Activated T-cell treated with anti-CD3 and anti-CD28 coated beads, Interleukin-2, amount 50 U/mL, for 4 hours (primary cell): ENCODE measurements at places on chromosomes 12 and 14.

DNA sequence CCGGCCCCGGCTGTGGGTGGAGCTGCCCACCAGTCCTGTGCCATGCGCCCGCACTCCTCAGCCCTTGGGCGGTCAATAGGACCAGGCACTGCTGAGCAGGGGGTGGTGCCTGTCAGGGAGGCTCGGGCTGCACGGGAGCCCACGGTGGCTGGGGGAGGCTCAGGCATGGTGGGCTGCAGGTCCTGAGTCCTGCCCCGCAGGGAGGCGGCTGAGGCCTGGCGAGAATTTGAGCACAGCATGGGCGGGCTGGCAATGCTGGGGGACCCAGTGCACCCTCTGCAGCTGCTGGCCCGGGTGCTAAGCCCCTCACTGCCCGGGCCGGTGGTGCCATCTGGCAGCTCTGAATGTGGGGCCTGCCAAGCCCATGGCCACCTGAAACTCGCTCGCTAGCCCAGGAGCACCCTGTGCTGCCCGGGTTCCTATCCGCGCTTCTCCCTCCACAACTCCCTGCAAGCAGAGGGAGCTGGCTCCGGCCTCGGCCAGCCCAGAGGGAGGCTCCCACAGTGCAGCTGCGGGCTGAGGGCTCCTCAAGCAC lies 1371.1 kb downstream of the FSCB start:
- DNase-seq, result no peak

GRCh38 chr12:122646517-122647217 lies 56.5 kb downstream of the HCAR2 start:
- peak; percentile 48 for DNase-seq

DNA sequence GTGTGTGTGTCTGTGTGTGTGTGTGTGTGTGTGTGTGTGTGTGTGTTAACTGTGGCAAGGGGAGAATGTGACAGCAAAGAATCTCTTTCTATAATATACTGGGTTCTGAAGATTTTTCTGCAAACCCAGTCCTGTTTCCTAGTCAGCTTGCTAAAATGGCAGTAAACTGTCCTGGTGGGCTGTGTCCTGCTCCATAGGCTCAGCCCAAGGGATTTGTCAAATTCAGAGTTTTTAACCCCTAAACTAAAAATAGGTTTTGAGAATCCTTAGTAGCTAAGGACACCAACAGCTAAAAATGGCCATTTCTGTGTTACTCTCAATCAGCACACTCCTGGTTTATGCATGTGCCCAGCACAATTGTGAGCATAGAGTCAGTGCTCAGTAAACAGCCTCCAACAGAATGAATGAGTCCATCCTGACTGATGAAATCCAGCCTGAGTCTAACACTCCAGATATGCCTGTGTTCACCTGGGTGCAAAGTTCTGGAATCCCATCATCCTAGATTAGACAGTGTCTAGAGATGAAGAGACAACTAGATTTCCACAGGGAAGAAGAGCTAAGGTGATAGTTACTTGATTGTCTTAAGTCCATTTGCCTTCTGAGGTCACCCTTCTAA lies 192.6 kb downstream of the TTC6 start:
- DNase-seq, result no peak

- DNase-seq, result no peak
These were observed 391.6 kb downstream of the ZFP36L1 start for GRCh38 chr14:68401317-68401716.

- no peak for DNase-seq
These were observed 27.1 kb downstream of the ACTN1 start for GRCh38 chr14:68951800-68952530.

- no peak for DNase-seq
These were observed 28.3 kb upstream of the TEAD4 start for GRCh38 chr12:2930865-2931264.

GRCh38 chr12:11862798-11863197 lies 207.9 kb upstream of the BCL2L14 start:
- no peak for DNase-seq

- no peak for DNase-seq
These were observed 2.5 kb upstream of the PLEKHD1 start for GRCh38 chr14:69481815-69482568.

DNA sequence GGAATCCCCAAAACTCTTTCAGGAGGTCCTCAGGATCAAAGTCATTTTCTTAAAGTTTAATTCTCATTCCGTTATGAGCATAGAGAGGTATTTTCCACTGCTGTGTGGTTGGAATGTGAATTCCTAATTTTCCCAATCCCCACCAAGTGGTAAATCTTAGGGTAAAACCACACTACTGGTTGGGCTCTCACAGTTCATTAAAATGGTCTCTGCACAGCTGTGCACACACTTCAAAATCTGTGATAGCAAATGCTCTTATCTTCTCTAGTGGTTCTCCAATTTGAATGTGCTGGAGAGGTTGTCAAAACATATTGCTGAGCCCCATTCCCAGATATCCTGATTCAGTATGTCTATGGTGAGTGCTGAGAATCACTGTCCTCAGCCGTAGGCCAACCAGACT lies 189.1 kb downstream of the BMP4 start:
- no peak for DNase-seq

DNA sequence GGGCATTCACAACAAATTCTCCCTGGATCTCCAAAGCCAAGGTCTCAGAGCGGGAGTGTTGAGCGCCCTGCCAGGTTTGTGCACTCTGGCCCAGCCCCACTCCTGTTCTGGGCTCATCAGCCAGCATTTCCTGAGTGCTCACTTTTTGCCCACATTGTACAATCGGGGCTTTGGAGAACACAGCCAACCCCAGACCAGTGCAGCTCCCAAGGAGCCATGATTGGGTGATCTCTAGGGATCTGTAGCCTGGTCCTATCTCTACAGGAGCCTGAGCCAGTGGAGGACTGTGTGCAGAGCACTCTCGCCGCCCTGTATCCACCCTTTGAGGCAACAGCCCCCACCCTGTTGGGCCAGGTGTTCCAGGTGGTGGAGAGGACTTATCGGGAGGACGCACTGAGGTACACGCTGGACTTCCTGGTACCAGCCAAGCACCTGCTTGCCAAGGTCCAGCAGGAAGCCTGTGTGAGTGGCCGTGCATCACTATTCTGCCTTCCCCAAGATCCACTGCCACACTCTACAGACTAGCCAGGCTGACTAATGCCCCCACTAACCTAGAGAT lies 2.8 kb downstream of the ARHGEF40 start:
- DNase-seq, result no peak

DNA sequence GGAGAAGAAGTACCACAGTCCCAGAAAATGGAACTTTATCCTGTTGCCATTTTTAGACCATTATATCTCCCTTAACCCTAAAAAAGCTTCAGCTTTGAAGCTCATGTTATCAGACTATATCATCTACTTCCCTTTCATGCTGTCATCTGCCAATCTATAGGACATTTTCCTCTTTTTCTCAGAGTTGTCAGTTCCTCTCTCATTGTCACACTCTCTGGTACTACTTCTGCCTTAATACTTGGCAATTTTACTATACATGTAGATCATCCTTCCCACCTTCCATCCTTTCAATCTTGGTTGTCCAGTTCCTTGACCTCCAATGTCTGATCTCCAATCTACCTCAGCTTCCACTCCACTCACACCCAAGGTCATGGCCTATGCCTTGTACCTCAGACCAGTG lies 57.4 kb downstream of the SLC15A5 start:
- DNase-seq, result no peak

- DNase-seq, result no peak
These were observed 577 bp upstream of the TPCN1 start for GRCh38 chr12:113220593-113221180.

- DNase-seq, result no peak
These were observed 29.6 kb downstream of the BEGAIN start for GRCh38 chr14:100557658-100558057.

- peak; percentile 33 for DNase-seq
These were observed 770 bp downstream of the ABHD4 start for GRCh38 chr14:22598896-22599244.

DNA sequence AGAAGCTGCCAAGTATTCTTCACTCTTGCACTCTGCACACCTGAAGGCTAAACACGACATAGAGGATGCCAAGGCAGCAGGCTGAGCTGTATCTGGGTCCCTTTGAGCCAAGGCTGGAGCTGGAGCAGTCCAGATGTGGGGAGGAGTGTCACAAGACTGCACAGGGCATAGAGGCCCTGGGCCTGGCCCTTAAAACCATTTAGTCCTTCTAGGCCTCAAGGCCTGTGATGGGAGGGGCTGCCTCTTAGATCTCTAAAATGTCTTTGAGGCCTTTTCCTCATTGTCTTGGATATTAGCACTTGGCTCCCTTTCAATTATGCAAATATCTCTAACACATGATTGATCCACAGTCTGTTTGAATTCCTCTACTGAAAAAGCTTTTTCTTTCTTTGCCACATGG lies 28.0 kb upstream of the C14orf132 start:
- DNase-seq, result no peak

DNA sequence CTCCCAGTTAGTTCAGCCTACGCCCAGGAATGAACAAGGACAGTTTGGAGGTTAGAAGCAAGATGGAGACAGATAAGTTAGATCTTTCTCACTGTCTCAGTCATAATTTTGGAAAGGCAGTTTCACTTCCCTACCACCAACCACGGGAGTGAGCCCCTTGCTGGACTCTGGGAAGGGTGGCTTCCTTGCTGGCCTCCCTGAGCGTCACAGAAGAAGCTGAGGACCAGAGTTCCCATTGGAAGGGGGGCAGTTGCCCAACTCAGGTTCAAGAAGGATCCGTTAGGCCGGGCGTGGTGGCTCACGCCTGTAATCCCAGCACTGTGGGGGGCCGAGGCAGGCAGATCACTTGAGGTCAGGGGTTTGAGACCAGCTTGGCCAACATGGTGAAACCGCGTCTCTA lies 106.2 kb upstream of the MAX start:
- no peak for DNase-seq

DNA sequence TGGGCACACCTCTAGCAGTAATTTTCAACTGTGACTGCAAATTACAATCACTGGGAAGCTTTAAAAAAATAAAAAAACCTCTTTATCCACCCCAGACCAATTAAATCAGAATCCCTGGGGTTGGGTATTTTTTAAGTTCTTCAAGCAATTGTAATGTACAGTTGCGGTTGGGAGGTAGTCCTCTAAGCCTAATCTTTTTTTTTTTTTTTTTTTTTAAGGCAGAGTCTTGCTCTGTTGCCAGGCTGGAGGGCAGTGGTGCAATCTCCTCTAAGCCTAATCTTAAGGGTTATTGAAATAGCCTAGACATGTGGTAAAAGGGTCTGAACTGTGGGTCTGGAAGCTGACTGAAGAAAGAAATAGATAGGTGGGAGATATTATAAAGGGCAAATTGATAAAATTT lies 230.5 kb downstream of the AKAP6 start:
- DNase-seq, result no peak

DNA sequence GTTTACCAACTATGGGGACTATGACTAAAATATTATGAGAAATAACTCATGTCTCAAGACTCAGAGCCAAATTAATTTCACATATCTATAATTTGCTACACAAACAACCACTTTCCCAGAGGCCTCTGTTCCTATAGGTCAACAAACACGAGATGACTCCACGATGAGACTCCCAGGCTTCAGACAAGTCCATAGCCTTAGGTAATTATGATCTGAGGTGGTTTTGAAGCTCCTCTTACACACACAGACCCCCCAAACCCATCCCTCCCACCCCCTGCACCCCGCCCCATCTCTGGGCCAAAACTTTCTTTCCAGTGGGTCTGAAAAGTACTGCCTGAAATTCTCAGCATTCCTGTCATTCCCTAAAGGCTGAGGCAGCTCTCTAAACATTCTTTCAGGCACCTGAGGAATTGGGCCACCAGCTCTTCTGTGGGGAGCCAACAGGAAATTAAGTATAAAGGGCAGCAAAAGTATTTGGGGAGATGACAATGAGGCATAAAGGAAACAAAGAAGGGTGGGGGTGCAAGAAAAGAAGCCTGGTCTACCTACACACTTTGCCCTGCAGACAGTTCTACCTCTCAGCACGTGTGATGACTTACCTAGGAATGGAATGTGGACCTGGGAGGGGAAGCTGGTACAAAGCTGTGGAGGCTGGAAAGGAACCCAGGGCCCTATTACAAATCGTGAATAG lies 143.6 kb downstream of the PAWR start:
- no peak for DNase-seq

- DNase-seq, result no peak
These were observed 627 bp downstream of the CPM start for GRCh38 chr12:68932128-68932960.

DNA sequence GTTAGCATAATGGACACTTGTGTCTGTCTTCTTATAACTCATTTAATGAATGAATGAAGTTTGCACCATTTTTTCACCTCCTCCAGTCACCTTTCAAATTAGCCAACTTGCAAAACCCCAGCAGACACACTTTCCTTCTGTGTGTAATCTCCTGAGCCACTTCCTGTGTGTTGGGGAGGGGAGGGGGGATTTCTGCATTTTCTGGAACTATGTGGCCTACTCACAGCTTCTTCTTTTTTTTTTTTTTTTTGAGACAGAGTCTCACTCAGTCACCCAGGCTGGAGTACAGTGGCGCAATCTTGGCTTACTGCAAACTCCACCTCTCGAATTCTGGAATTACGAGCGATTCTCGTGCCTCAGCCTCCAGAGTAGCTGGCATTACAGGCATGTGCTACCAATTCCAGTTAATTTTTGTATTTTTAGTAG lies 4.1 kb upstream of the SERPINA1 start:
- DNase-seq, result no peak

DNA sequence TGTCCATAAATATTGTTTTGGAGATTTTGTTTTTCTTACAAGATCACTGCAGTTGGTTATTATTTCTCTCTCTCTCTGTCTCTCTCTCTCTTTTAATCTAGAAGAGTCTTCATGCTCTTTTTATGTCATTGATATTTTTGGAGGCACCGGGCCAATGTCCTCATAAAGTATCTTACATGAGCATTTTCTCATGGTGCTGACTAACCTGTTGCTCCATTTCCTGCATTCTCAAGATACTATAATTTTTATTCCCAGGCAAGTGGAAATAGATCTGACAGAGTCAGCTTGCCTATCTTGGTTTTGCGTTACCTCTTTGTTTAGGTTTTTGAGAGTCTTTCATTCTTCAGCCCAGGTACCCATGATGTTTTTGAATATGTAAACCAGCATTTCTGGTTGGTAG lies 938.8 kb upstream of the FBXO33 start:
- DNase-seq, result no peak

DNA sequence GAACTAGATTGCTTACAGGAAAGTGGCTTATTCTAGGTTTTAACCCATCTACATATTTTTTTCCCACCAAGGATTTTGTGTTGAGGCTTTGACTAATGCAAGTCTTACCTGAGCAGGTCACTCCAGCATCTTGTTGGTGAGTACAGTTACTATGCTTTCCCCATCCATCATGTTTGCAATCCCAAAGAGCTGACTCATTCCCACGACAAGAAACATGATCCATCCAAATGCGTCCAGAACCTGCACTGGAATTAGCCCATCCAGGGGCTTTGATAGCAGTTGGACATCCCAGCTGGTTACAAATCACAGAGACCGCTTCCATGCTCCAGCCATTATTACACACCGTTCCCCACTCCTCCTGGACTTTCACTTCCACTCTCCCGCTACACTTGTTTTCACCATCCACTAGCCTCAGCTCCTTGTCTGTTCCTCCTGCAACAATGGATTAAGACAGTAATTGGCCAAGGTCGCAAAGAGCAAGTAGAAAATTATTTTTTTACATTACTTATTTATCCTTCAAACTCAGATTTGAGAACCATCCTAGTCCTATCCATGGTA lies 2.5 kb downstream of the CD163 start:
- no peak for DNase-seq
